ENCODE measurements at places on chromosomes 1 and 21.
A peak's percentile ranks its signal among the peaks of the same experiment; 100 is the strongest.

DNA sequence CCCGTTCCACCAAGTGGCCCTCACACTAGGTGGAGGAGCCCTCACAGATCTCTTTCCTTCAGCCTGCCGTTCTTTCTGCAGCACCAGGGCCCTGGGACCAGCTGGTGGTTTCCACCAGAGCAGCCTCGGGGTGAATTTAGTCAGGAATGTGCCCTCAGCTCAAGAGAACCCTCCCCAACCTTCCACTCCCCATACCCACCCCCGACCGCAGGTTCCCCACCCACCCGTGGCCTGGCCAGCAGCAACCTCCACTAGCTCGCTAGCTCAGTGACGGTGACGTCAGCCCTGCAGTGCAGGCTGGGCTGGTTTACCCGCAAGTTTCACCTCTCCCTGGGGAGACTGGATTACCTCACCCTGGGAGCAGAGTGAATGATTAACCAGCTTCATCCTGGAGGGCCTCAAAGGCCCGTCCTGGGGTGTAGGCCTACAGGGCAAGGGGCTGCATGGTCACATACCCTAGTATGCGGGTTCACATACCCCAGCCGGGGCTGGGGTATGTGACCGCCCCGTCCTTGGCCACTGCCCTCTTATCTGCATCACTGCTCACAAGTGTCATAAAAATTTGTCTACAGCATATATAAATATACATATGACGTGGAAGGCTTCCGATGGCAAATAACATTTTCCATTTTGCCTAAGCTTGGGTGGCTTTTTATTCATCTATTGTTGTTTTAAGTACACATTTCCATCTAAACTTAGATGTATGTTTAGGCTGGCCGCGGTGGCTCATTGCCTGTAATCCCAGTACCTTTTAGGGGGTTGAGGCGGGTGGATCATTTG is 24.5 kb downstream of the ELF3 start:
- peak; percentile 92 for DNase-seq

DNA sequence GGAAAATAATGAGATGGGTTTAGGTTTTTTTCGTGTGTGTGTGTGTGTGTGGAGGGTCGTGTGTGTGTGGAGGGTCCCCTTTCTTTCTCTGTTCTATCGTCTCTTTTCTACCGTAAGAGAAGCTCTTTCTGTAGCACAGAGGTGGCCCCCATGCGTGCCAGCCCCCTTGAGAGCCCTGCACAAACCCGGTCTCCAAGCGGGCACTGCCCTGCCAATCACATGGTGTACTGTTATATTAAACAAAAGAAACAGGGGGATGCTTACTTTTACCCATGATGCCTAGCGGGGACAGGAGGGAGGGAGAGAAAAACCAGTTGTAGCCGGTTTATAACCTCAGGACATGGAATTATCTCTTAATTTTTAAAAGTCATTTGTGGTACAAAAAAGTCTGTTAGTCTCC is 41.0 kb downstream of the GATAD2B start:
- DNase-seq, result peak; percentile 50

GRCh38 chr1:151733126-151733525 is 11.8 kb downstream of the RIIAD1 start:
- no peak for DNase-seq

DNA sequence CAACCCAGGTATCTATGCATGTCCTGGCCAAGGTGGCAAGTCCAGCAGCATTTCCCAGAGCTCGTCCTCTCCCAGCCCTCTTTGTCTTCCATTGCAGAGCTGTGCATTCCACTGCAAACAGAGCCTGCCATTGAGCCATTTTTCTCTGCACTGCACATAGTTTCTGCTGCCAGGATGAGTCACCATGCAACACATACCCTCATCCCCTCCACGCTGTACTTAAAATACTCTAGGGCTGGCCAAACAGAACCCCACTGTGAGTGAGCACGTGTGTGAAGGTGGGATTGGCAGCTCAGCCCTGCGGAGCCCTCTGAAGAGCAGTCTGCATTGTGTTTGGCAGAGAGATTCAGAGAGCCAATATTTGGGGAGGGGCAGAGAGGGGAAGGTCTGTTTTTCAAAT is 3.9 kb upstream of the ATP1B1 start:
- DNase-seq, result peak; percentile 80

DNA sequence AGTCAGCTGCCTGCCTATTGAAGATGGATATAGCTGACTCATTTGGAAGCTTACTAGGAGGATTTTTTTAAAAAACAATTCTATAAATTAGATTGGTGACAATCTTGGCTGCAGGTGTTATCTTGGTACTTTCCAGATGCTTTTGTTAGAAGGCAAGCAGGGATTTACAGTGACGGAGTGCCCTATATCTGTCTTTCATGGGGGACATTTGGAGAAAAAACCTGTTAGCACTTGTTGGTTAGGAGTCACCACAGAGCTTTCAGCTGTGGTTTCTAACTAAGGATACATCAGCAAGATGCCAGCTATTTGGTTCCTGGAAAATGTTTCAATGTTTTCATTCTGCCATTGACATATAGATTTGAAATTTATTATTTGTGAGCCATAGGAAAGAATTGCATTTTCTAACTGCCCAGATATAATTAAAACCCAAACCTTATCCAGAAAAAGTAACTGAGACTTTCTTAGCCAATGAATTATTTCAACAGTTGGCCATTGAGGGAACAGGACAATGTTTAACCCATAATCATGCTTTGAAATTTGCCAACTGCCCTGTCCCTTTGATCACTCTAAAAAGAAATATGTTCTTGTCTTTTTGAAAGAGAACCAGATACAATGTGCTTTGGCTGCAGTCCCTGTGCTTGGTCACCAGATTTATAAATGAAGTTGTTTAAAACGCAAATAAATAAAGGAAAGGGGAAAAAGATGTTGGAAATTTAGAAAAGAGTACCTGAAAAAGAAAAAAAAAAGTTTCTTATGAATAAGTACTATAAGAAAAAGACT is 761.0 kb upstream of the CXADR start:
- DNase-seq, result no peak

- no peak for DNase-seq
Measured at GRCh38 chr1:1326075-1326605, 1.5 kb downstream of the CPTP start.

DNA sequence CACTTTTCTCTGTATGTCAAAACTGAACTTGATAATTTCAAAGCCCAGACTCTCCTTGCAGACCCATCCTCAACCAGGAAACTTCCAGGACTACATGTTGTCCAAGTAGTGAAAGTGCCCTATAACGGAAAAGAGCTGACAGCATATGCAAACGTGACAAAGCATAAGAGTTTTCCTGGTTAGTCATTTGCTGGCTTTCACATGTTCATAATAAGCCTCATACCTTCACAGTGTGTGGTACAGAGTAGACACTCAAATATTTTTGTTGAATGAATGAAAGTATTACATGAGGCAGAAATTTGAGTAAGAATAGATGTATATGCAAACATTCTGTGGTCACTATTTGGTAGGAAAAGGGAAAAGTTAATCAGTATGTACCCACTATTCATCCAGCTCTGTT is 473.3 kb downstream of the MRPL39 start:
- no peak for DNase-seq

GRCh38 chr1:154093699-154094098 is 61.2 kb downstream of the NUP210L start:
- no peak for DNase-seq

DNA sequence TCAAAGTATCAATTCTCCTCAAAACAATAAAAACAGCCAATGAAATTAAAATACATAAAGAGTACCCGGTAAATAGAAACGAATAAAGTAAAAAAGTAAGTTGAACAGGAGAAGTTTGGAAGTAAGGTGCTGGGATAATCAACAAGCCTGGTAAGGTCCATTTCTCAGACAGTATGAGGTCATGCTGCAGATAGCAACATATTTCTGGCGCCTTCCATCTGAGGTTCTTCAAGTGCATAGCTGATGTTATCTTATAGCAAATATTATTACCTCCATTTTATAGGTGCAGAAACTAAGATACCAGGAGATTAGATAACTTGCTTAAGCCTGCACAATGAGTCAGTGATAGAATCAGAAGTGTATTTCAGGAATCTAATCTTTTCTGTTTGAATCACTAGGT is 23.7 kb upstream of the CEP350 start:
- DNase-seq, result no peak

DNA sequence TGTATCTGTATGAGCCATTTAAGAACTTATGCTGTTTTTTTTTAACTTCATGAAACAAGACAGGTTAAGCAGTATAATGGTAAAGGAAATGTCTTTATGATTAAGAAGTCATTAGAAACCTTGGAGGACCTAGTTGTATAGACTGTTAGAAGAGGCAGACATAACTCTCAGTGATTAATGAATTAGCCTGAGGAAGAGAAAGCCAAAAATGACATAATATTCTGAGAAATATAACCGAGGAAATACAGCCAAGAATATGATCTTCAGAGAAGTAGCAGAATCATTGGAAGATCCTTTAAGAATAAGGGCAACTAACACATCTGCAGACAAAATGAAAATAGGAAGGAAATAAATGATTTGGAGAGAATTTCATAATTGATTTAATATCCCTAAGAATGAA is 738.1 kb upstream of the NCAM2 start:
- DNase-seq, result no peak

DNA sequence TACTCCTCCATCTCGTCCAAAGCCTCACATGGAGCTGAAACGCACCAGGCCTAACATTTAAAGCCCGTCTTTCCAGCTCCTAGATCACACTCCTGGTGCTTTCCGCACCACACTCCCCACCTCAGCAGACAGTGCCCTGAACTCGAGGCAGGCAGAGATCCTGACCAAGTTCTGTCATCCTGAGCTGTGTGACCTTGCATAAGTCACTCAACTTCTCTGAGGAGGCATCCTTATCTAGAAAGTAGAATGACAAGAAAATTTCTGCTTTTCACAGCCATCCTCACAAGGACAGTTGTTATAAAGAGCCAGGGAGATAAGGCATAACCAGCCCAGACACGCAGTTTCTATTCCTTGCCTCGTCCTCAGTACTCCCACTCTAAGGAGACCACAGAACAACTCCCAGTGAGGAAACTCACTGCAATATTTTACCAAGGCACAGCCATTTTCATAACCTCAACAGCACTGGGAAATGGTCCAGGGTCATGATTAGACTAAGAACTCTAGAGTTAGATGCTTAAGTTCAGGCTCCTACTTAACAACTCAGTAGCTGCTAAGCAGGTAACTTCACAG is 3.1 kb downstream of the LRP8 start:
- DNase-seq, result peak; percentile 29

DNA sequence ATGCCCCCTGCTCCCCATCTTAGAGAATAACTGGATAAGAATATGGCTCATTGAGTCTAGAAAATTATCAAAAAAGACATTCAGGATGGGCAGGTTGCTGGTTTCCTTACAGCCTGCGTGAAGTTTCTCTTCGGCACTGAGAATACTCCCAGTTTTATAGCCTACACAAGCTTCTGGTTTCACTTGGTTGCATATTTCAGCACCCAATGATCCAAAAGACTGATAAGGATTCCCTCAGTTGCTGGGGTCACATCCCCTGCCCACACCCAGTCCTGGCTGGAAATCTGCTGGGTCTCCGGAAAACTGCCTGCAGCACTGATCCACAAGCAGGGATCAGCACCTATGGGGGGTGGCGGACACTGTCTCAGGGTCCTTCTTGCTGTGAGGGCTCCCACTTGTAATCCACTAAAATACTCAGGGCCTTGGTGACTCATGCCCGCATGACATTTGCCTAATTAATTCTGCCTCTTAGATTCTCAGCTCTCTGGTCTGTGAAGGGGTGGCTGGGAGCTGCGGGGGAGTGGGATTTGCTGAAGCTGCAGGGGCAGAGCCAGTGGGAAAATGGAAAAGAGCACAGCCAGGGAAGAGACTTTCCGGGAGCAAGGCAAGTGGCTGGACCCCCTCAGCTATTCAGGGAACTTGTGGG is 142.5 kb downstream of the ZNF648 start:
- DNase-seq, result no peak
